ENCODE measurements at places on chromosomes 7 and 10. TPM values are rescaled to one million over a fixed set of nuclear protein-coding genes. Genes with fewer than 3 reads are reported as not detected.
A peak's percentile ranks its signal among the peaks of the same experiment; 100 is the strongest.

- DNase-seq: no peak
Measured at GRCh38 chr7:151871189-151871735, 5.7 kb downstream of the PRKAG2 start.

DNA sequence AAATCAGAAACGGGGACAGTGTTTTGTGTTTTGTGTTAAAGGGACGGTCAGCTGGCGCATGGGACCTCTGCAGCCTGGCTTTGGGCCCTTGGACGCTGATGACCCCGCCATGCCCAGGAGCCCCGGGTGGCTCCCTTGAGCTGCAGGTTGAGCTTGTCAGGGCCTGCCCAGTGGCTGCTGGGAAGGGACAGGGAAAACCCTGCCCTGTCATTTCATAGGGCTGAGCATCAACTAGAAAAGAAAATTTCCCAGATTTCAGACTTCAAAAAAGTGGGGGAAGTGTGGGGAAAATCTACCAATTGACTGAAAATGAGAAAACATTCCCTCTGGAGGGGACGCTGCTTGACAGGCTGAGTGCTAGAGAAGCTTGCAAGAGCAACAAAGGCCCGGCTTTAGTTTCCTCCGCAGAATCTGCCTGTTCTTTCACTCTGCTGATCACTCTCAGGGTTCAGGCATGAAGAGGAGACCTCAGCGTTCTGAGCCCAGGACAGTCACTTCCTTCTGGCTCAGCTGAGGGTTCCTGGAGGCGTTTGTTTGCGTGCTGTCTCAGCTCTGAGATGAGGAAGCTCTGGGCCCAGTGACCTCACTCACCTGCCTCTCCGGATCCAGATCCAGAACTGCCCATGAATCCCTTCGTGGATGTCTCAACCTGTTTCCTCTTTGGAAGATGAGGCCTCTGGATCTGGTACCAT, 18.6 kb upstream of the DNAJB6 start:
- no peak for DNase-seq

DNA sequence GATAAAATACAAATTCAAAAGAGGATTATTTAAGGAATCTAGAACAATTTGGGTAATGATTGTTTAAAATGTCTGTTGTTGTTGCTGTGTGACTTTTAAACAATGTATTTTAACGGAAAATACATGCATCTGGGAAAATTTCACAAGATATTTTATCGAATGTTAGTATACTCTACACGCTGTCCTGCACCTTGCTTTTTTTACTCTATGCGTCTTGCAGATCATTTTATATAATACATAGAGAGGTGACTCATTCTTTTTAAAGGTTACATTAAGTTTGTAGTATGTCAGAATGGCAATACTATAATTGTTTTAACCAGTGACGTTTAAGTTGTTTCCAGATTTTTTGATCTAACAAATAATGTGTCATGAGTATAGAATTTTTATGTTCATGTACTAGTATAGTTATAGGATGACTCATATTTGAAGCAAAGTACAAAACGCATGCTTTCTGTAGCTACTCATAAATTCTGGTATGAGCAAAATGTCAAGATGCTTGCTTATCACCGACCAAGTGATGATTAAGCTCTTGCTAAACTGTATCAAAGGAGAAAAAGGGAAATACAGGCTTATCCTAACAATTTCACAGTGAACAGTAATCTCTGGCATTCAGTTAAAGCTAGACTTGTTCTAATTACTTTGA, 4.9 kb downstream of the DKK1 start:
- no peak for DNase-seq

DNA sequence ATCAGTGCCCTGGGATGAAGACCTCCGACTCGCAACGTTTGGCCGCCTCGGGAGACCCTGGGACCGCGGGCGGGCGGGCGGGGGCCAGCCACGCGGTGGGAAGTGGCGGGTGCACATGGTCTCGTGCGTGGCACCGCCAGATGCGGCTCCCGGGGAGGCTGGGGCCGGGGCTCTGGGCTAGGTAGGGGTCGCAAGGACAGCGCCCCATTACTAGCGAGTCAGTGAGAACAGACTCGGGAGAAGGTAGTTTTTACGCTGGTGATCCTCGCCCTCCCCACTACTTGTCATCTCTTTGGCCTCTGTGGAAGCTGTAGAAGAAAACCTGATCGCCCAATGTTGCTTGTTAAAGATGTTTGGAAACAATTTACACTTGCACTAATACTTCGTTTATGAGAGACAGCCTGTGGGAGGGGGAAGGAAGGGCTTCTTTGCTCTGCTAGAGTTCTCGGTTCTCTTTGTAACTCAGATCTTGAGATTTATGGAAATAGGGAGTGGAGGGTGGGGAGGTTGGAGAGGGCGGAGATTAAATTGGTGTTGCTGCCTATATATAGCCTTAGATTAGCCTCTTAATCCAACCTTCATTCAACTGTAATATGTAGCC, 591 bp downstream of the BZW2 start:
- peak; percentile 28 for DNase-seq

- DNase-seq: no peak
Measured at GRCh38 chr7:36439624-36440023, 50.0 kb downstream of the ANLN start.

DNA sequence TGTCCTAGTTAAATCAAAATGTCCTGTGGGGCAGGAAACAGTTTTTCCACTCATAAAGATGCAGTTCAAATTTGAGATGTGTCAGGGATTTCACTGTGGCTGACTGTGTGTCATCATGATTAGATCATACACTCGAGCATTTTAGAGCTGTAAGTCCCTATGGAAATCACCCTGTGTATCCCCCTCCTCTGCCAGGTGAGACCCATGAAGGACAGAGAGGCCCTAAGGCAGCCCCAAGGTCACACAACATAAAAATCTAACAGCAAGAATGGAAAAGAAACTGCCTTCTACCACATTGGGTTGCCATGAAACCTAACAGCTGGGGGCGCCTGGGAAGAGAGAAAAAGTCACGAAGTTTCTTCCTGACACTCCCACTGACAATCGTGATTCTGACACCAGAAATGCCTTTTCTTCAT, 135.8 kb downstream of the KCNMA1 start:
- DNase-seq: no peak

- DNase-seq: no peak
Measured at GRCh38 chr10:69075431-69075830, 12.5 kb upstream of the SRGN start.

GRCh38 chr10:110303681-110304080, 1.0 kb downstream of the SMNDC1 start:
- DNase-seq: no peak

The LRRC4 gene
- 7.7 TPM for polyA plus RNA-seq

GRCh38 chr7:49255054-49255453, 330.7 kb downstream of the CDC14C start:
- no peak for DNase-seq

GRCh38 chr10:130021383-130021950, 57.4 kb upstream of the EBF3 start:
- DNase-seq: no peak

GRCh38 chr10:98231417-98231816, 36.6 kb downstream of the LOXL4 start:
- no peak for DNase-seq

DNA sequence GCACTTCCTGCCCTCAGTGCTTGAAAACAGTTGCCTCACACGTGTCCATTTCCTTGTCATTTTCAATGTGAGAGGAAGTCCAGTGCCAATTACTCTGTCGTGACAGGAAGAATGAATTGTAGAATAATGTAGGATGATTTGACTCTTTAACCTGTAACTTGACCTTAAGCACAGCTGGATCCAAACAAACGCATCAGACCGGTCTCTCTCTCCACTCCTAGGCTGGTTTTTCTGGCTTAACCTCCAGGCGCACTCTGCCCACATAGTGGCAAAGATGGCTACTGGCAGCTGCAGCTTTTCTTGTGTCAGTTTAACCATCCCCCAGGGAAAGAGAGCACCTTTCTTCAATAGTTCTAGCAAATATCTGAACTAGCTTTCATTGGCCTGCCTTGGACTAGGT, 29.4 kb upstream of the PNLIPRP3 start:
- DNase-seq: no peak

DNA sequence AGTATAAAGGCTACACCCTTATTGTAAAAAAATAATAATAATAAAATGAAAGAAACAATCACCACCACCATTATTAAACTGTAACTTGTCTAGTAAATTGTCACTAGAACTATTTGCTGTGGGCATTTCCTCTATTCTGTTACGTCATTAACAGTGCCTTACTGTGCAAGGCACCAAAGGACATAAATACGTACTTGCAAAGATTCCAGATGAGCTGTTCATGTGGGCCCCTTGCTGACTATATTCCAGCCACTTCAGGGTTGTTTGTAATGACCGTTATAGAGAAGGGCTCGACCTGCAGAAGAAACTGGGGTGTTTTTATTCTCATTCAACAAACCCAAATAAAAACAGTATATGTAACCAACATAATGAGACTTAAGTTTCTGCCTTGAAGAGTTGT, 60.4 kb downstream of the KLRG2 start:
- DNase-seq: no peak

DNA sequence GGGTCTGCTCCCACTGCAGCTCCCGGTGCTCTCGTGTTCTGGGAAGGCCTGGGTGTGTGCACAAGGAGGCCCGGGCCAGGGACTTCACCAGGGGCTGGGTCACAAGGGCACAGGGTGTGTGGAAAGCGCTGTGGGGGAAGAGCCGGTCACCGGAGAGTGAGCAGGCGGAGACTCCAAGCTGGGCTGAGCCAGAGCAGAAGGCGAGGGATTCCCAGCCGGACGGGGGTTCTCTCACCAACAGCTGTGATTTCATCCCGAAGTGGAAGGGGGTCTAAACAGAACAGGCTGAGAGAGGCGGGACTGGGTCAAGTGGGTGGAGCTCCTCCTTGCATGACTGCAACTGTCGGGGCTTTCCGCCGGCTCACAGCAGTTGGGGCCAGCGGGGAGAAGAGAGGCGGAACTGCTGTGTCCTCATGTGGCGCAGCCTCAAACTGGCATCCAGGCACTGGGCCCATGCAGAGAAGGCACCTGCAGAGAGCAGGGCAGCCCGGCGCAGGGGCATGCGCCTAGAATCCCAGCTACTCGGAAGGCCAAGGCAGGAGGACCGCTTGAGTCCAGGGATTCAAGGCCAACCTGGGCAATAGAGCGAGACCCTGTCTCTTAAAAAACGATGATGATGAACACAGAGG, 7.6 kb upstream of the ORAI2 start:
- no peak for DNase-seq

The OR2A5 gene
- not detected for polyA plus RNA-seq

- no peak for DNase-seq
Measured at GRCh38 chr7:148915211-148915610, 31.1 kb upstream of the EZH2 start.

The LRRC61 gene
- polyA plus RNA-seq: 24.3 TPM

- DNase-seq: no peak
Measured at GRCh38 chr10:131195558-131196159, 115.9 kb downstream of the TCERG1L start.
